Vein endothelial cell (primary cell): ENCODE measurements at places on chromosomes 6 and 20. TPM values are rescaled to one million over a fixed set of nuclear protein-coding genes. Genes with fewer than 3 reads are reported as not detected.

The CEP162 gene
- total RNA-seq, result 6.5 and 8.0 TPM in 2 replicates

The PACSIN1 gene
- not detected in 2 replicates for total RNA-seq

The ERVFRD-1 gene
- not detected in 2 replicates for total RNA-seq

The FAM83C gene
- total RNA-seq, result not detected in 2 replicates

The PRR3 gene
- 6.4 and 8.8 TPM in 2 replicates for total RNA-seq

The NSFL1C gene
- total RNA-seq, result 38.5 and 38.6 TPM in 2 replicates

The PLEKHG1 gene
- total RNA-seq, result 30.7 and 81.2 TPM in 2 replicates

The BTNL2 gene
- not detected in 2 replicates for total RNA-seq

The GPR63 gene
- total RNA-seq, result 0.19 TPM in 1 of 2 replicates, not detected in the other

The RNF39 gene
- total RNA-seq, result not detected in 2 replicates

The ARFGEF3 gene
- total RNA-seq, result 6.9 and 7.9 TPM in 2 replicates
